ENCODE measurements at places on chromosomes 1 and 21. TPM values are rescaled to one million over a fixed set of nuclear protein-coding genes. Genes with fewer than 3 reads are reported as not detected.

- no peak for DNase-seq
Observed at GRCh38 chr1:231053493-231054162, 13.6 kb upstream of the FAM89A start.

DNA sequence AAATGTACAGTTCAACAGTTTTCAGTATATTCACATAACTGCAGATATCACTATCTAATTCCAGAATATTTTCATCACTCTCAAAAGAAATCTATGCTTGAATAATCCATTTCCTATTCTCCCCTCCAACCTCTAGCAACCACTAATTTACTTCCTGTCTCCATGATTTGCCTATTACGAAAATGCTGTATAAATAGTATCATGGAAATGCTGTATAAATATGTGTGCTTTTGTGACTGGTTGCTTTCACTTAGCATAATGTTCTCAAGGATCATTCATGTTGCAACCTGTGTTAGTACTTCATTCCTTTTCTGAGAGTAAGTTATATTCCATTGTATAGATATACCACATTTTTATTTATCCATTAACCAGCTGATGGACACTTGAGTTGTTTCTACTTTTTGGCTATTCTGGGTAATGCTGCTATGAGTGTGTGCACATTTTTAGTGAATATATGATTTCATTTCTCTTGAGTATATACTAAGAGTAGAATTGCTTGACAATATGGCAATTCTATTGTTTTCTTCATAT is 115.6 kb downstream of the TNFSF18 start:
- no peak for DNase-seq

- no peak for DNase-seq
Observed at GRCh38 chr21:26123012-26123411, 47.6 kb downstream of the APP start.

Gene CFHR4
- total RNA-seq: not detected

- DNase-seq: no peak
Observed at GRCh38 chr1:240019524-240019923, 72.2 kb upstream of the FMN2 start.

DNA sequence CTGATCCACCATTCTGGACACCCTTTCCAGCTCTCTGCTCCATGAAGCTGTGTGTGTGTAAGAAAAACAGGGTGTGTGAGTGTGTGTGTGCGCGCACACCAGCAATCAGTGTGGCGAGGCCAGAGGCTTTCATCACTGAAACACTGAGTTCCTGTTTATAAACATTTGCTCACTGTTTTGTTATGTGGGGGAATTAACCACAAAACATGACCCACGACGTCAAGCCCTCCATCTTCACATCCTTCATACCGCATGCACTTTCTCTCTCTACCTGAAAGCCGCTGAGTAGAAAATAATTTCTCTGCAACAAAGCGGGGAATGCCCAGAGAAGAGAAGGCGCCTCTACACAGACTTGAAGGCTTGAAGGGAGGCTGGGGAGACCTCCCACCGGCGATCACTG is 148.9 kb upstream of the IRF2BP2 start:
- DNase-seq: no peak

DNA sequence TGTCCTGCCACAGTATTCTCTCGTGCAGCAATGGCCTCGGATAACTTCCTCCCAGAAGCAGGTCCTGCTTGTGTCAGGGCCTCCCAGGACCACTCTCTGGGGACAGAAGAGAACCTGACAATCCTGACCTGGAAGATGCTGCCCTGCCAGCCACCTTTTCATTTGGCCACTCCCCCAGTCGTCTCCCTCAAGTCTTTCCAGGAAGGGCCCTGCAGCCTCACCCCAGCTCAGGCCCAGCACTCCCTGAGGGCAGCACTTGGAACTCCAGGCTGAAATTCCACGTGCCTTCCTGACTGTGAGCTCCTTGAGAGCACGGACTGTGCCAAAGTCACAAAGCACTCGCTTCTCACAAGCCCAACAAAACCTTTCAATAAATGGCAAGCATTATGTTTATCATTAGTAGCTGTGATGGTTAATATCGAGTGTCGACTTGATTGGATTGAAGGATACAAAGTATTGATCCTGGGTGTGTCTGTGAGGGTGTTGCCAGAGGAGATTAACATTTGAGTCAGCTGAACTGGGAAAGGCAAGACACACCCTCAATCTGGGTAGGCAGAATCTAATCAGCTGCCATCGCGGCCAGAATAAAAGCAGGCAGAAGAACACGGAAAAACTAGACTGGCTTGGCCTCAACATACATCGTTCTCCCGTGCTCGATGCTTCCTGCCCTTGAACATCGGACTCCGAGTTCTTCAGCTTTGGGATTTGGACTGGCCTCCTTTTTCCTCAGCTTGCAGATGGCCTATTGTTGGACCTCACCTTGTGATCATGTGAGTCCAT is 2.3 kb upstream of the CLEC20A start:
- no peak for DNase-seq

GRCh38 chr21:42092771-42093170 is 21.7 kb downstream of the UMODL1 start:
- DNase-seq: no peak

DNA sequence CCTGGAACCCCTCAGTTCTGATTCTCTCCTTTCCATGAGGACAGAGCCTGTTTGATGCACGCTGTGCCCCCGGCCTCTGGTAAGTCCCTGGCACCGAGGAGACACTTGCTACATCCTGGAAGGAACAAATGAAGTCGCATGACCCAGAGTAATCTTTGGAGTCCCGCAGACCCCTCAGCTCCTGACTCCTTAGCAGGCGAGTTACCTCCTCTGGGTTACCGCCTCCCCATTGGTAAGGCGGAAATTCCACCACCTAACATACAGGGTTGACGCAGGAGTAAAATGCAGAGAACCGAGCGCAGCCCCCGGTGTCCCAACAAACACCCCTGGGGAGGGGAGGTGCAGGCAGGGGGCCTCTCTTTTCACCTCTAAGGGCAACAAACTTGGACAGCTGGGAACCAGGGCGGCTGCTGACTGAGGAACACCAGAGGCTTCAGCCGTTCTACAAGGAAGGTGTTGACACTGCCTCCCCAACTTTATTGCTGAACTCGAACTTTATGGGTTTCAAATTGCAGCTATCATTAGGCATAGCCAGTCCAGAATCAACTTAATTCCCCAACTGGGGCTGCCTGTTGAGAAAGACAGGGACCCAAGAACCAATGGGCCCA is 115.3 kb upstream of the IFFO2 start:
- no peak for DNase-seq
